ENCODE measurements at places on chromosomes 12 and 14. TPM values are rescaled to one million over a fixed set of nuclear protein-coding genes. Genes with fewer than 3 reads are reported as not detected.

DNA sequence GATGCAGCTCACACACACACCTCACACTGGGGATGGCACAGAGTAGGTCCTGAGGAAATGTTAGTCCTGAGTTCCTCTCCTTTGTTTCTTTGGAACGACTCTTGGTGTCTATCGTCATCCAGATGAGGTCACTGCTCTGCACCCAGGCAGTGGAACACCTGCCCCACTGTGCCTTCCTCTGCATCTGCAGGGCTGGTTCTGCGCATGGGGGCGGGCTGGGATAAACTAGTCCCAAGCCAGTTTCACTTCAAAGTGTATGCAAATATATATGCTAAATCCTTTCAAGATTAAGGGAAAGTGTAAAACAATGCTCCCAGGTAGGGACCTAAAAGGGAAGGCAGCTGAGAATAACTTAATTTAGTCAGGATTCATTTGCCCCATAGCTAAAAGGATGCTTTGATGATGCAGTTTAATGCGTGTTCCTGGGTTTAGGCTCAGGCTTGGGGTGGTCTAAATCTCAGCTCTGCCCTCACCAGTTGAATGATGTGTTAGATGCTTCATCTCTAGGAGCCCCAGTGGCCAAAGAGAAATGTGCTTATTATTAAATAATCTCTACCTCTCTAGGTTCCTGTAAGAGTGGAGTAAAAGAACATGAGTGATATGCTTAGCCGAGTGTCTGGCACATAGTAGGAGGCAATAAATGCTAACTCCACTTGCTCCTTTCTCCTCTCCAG, 47.1 kb upstream of the OVCH1 start:
- H3K36me3 ChIP-seq = no peaks in the 10 kb centered on the region
- peaks cover 31% of the 10 kb centered on the region for H3K4me1 ChIP-seq
- no peaks in the 10 kb centered on the region for H3K27me3 ChIP-seq

GRCh38 chr14:87940894-87941293, 52.1 kb downstream of the GALC start:
- peaks cover 4% of the 10 kb centered on the region for H3K36me3 ChIP-seq
- no peak for DNase-seq
- H3K27ac ChIP-seq = no peak overlapping the region
- H3K4me3 ChIP-seq = no peak overlapping the region
- no peaks in the 10 kb centered on the region for H3K4me1 ChIP-seq

DNA sequence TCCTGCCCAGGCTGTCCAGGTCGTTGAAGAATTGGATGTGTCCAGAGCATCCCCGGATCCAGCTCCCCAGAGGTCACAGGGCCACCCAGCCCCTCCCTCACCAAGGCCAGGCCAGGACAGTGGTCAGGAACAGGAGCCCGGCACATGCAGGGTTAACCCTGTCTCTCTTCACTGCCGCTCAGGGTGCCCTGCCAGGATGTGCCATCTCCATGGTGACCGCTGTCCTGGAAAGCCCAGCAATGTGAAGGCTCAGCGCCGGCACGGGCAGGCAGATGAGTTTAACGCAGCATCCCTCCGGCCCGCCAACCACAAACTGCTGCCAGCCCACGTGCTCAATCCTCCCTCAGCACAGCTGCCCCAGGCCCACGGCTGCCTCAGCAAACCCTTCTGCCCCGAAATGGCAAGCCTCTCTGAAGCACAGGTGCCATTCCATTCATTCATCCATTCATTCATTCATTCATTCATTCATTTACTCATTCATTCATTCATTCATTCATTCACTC, 4.4 kb downstream of the TMEM179 start:
- H3K27me3 ChIP-seq = peaks cover 93% of the 10 kb centered on the region
- DNase-seq = no peak
- H3K36me3 ChIP-seq = no peaks in the 10 kb centered on the region
- no peak overlapping the region for H3K4me3 ChIP-seq

GRCh38 chr14:39426605-39427004, 5.6 kb downstream of the FBXO33 start:
- no peak for DNase-seq
- H3K36me3 ChIP-seq = no peaks in the 10 kb centered on the region
- no peak overlapping the region for H3K27ac ChIP-seq
- no peak overlapping the region for H3K4me3 ChIP-seq
- no peaks in the 10 kb centered on the region for H3K27me3 ChIP-seq

GRCh38 chr12:129373746-129374145, 520.5 kb downstream of the GLT1D1 start:
- no peak overlapping the region for H3K4me3 ChIP-seq
- no peak for DNase-seq
- H3K27me3 ChIP-seq = peaks cover 1% of the 10 kb centered on the region
- no peaks in the 10 kb centered on the region for H3K36me3 ChIP-seq

GRCh38 chr14:79614448-79614847, 596.9 kb downstream of the DIO2 start:
- H3K27me3 ChIP-seq = no peaks in the 10 kb centered on the region
- no peak overlapping the region for H3K4me3 ChIP-seq
- H3K4me1 ChIP-seq = no peaks in the 10 kb centered on the region
- no peak overlapping the region for H3K27ac ChIP-seq
- no peaks in the 10 kb centered on the region for H3K36me3 ChIP-seq

DNA sequence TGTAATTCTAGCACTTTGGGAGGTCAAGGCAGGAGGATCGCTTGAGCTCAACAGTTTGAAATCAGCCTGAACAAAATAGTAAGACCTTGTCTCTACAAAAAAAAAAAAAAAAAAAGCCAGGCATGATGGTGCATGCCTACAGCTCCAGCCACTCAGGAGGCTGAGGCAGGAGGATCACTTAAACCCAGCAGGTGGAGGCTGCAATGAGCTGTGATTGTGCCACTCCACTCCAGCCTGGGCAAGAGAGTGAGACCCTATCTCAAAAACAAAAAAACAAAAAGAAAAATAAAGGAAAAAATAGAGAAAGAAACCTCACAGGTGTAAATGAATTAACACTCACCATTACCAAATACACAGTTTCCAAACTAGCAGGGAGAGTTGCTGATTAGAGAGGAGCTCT, 34.2 kb upstream of the TUBA1A start:
- peak overlapping the region; percentile 79 for H3K27ac ChIP-seq
- H3K36me3 ChIP-seq = no peaks in the 10 kb centered on the region
- DNase-seq = no peak
- H3K4me3 ChIP-seq = no peak overlapping the region
- H3K4me1 ChIP-seq = no peaks in the 10 kb centered on the region
- H3K27me3 ChIP-seq = no peaks in the 10 kb centered on the region

DNA sequence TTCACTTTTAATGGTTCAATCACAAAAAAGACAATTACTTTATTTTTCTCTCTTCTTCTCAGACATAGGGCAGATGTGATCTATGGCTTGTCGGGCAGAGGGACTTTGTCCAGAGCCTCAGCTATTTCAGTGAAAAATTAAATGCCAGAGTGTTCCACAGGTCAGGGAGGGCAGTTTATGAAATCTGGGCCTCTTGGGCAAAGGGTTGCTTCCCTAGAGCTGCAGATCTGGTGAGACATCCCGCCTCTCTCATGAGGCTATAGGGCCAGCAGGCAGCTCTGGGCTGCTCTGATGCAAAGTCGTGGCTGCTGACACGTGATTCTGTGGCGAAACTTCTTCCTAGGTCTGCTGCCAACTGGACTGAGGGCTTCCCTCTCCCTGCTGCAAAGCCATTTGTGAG, 6.0 kb downstream of the CLMN start:
- no peak overlapping the region for H3K4me3 ChIP-seq
- H3K36me3 ChIP-seq = no peaks in the 10 kb centered on the region
- H3K4me1 ChIP-seq = peaks cover 6% of the 10 kb centered on the region
- no peaks in the 10 kb centered on the region for H3K27me3 ChIP-seq
- peak; percentile 73 for DNase-seq

DNA sequence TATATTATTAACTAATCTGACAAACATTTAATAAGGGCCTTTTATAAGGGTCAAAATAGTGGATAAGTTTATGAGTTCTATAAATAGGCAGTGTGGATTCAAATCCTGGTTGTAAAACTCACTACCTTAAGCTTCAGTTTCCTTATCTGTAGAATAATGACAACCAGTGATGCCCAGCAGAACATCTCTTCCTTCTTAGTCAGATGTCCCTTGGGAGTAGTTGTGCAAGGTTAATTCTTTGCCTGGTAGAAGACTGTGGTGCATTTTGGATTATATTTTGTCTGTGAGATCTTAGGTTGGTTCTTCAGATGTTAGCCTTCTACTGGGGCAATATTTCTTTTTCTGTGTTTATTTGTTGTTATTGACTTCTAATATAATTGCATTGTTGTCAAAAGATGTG, 59.5 kb downstream of the ARID2 start:
- H3K36me3 ChIP-seq = no peaks in the 10 kb centered on the region
- H3K4me1 ChIP-seq = peaks cover 35% of the 10 kb centered on the region
- H3K27ac ChIP-seq = no peak overlapping the region
- no peaks in the 10 kb centered on the region for H3K27me3 ChIP-seq

DNA sequence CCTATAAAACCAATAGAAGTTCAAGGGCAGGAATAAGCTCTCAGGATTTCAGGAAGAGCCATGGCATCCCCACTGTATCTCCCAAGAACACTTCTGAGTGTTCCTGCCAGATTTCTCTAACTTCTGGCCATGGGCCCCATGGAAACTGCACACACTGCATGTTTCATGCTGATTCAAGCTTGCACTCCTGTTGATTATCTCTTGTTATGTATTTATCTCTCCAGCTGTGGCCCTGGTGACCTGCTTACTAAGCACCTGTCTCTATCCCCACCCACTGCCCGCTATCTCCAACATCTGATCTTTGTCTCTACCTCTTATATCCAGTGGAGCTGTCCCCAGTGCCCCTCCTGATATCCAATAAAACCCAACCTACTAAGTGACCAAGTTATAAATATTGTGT, 285.3 kb downstream of the PDZRN4 start:
- H3K4me1 ChIP-seq = no peaks in the 10 kb centered on the region
- no peak overlapping the region for H3K4me3 ChIP-seq
- DNase-seq = no peak
- H3K27ac ChIP-seq = no peak overlapping the region
- H3K27me3 ChIP-seq = no peaks in the 10 kb centered on the region

DNA sequence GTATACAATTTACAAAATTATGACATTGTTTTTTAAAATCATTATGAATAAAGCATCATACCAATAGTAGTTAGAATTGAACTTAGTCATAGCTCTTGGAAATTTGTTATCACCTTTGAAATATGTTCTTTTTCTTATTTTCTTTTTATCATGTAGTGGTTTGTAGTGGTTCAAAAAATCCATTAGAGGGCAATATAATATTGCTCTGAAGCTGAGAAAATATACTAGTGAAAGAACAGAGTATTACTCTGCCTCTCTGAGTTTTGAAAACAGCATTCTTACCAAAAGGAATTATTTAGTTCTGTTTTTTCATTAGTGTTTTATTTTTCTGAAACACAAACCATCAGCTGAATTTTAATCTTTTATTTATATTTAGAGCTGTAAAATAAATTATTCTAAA, 76.2 kb downstream of the PDZRN4 start:
- DNase-seq = no peak
- H3K27ac ChIP-seq = no peak overlapping the region
- no peaks in the 10 kb centered on the region for H3K27me3 ChIP-seq
- no peaks in the 10 kb centered on the region for H3K36me3 ChIP-seq

DNA sequence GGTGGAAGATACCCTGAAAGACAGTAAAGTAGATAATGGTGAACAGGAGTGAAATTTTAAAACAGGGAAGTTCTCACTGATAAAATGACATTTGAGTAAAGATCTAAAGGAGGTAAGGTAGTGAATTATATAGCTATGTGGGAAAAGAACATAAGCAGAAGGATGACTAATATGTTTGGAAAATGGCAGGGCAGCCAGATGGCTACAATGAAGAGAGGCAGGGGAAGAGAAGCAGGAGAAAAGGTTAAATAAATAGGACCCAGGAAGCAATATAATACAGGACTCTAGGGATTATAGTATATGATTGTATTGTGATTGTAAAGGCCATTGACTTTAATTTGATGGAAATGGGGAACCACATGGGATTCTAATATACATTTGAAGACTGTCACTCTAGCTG, 33.0 kb downstream of the SCFD1 start:
- H3K27me3 ChIP-seq = no peaks in the 10 kb centered on the region
- no peak overlapping the region for H3K27ac ChIP-seq
- no peaks in the 10 kb centered on the region for H3K4me1 ChIP-seq

- H3K36me3 ChIP-seq = no peaks in the 10 kb centered on the region
- no peak overlapping the region for H3K27ac ChIP-seq
- DNase-seq = no peak
- H3K4me1 ChIP-seq = no peaks in the 10 kb centered on the region
- H3K27me3 ChIP-seq = peaks cover 3% of the 10 kb centered on the region
- no peak overlapping the region for H3K4me3 ChIP-seq
These were observed 172.4 kb downstream of the EMP1 start for GRCh38 chr12:13368971-13369370.

DNA sequence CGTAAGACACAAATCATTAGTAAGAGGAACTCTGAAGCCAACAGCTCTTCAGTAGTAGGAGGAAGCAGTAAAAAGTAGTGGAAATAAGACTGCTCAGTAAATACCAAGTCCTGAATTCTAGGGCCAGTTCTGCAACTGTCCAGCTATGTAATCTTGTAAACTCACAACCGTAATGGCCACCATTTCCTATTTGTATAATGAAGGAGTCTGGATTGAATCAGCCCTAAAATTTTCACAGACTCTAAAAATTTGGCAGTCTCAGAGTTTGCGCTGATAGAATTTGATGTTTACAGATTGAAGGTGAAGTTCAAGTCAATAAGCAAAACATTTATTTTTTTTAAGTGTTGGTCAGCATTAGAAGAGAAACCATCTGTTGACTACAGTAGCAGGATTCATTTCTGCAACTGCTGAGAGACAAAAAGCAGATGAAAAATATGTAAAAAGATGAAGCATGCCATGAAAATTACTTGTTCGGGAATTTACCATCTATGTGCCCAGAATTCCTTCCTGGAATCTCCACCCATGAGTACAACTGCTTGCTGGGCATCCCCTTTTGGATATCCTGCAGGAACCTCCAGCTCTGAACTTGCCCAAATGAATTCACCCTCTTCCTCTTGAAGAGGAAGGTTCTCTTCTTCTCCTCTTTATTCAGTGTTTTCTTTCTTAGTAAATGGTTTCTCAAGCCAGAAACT, 47.5 kb downstream of the GALNT4 start:
- H3K36me3 ChIP-seq = no peaks in the 10 kb centered on the region
- DNase-seq = no peak
- no peaks in the 10 kb centered on the region for H3K4me1 ChIP-seq
- no peaks in the 10 kb centered on the region for H3K27me3 ChIP-seq
- no peak overlapping the region for H3K27ac ChIP-seq

- no peaks in the 10 kb centered on the region for H3K27me3 ChIP-seq
- no peaks in the 10 kb centered on the region for H3K36me3 ChIP-seq
- no peak overlapping the region for H3K27ac ChIP-seq
- H3K4me3 ChIP-seq = no peak overlapping the region
These were observed 8.0 kb upstream of the KRT8 start for GRCh38 chr12:52912711-52913430.

- H3K4me3 ChIP-seq = no peak overlapping the region
- H3K27ac ChIP-seq = no peak overlapping the region
- H3K27me3 ChIP-seq = no peaks in the 10 kb centered on the region
- H3K4me1 ChIP-seq = no peaks in the 10 kb centered on the region
These were observed 390.1 kb upstream of the PDE3A start for GRCh38 chr12:19978193-19978592.

GRCh38 chr12:47396902-47397663, 308.7 kb downstream of the RPAP3 start:
- no peak for DNase-seq
- no peak overlapping the region for H3K27ac ChIP-seq
- H3K4me3 ChIP-seq = no peak overlapping the region
- H3K4me1 ChIP-seq = peaks cover 12% of the 10 kb centered on the region

GRCh38 chr12:79859646-79860045, 75.3 kb downstream of the PPP1R12A start:
- H3K27me3 ChIP-seq = no peaks in the 10 kb centered on the region
- H3K4me3 ChIP-seq = no peak overlapping the region
- no peak for DNase-seq
- no peaks in the 10 kb centered on the region for H3K36me3 ChIP-seq

Gene KRT78
- total RNA-seq = not detected

Gene ADAM21
- total RNA-seq = 0.26 TPM

Gene TIMM9
- 44.2 TPM for total RNA-seq
